ENCODE measurements at places on chromosomes 2 and 18. TPM values are rescaled to one million over a fixed set of nuclear protein-coding genes. Genes with fewer than 3 reads are reported as not detected.

DNA sequence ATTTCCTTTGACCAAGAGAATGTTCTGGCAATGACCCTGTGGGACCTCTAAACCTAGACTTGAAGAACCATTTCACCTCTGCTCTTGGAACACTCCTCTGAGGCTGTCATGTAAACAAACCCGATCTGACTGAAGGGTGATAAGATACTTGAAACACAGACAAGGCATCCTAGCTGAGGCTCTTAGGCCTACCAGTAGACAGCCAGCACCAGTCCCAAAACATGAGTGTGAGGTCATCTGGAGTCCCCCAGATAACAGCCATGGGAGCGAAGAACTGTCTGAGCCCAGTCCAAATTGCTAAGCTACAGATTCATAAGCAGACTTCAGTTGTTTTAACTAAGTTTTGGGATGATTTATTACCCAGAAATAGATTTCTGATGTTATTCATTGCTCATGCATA lies 39.5 kb upstream of the LHCGR start:
- DNase-seq, result no peak

- DNase-seq, result no peak
Observed at GRCh38 chr2:96604104-96604503, 34.0 kb downstream of the KANSL3 start.

GRCh38 chr2:2646433-2647051 lies 315.5 kb upstream of the MYT1L start:
- DNase-seq, result no peak

GRCh38 chr2:72014831-72015230 lies 132.8 kb downstream of the CYP26B1 start:
- no peak for DNase-seq

DUSP19 gene
- total RNA-seq, result 0.90 TPM

EPB41L3 gene
- total RNA-seq, result 63.4 TPM

AQP12B gene
- not detected for total RNA-seq

- no peak for DNase-seq
Observed at GRCh38 chr18:31880186-31880898, 62.6 kb downstream of the TRAPPC8 start.

EHD3 gene
- 8.4 TPM for total RNA-seq

DNA sequence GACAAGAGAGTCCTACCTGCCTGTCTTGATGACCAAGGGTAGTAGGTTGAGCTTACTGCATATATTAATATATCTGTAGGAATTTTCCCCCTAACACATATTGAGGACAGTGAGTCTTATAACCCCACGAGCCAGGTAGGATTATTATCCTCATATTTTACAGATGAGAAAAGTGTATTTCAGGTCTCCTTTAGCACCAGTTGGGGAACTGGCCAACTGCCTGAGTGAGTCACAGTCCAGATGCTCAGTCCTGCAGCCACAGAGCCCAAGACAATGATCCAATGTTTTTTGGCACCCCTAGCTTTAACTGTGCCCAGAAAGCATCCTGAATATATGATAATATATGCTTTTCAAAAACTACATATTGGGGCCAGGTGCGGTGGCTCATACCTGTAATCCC lies 30.8 kb upstream of the GLS start:
- DNase-seq, result no peak

MYO7B gene
- total RNA-seq, result 0.30 TPM

DNA sequence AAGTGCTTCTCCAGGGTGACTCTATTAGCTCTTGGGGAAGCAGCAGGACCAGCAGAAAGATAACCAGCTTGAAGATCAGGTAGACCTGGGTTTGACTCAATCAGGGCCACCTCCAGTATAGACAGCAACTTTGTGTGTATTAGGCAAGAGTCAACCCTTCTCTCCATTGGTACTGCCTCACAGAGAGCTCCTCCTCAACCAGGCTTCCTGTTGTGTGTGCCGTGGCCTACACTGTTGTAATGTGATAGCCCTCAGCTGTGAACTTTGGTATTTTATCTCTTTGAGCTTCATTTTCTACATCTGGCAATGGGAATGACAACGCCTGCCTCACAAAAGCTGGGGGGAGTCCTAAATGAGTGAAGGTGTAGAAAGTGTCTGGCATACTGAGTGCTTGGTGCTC lies 17.0 kb upstream of the MAP3K20 start:
- no peak for DNase-seq

DNA sequence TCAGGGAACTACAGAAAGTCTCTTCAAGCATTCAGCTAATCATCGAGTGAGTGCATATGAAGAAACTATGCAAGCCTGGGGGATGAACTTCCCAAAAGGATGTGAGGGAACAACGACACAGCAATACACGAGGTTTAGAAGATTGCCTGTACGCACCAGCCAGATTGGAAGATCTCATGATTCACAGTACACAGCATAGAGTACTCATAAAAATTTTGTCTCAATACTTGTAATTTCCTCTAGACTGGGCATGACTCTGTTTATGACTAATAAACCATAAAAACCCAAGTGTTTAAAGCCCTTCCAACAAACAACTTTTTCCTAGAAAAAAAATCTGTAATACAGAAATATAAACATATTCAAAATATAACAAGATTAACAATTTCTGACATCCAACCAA lies 279.7 kb downstream of the KCNJ3 start:
- DNase-seq, result no peak

DNA sequence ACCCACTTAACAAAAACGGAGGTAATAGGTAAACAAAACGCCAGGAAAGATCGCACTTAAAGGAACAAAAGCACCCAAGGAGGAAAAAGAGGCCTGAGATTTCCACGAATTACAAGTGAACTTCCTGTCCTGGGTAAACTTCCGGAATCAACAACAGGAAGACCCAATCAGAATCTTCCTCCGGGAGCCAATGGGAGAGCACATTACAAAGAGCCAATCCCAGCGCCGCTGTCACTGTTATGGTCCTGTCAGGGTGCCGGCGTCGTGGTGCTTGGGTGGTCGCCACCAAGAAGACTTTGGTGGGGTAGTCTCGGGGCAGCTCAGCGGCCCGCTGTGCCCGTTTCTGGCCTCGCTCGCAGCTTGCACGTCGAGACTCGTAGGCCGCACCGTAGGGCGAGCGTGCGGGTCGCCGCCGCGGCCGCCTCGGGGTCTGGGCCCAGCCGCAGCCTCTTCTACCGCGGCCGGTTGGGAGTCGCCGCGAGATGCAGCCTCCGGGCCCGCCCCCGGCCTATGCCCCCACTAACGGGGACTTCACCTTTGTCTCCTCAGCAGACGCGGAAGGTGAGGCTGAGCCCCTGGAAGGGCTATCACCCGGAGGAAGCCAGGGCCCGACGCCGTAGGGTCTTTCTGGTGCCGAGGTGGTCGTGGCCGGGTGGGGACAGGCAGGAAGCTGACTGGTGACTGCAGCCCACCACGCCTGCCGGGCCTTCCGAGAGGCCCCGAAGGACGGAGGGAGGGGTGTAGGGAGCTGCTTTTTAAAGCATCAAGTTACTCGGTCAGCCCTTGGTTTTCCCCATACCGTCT lies at the start of gene YIPF4:
YIPF4 (plus strand) TSS at position 231 of the 804 bp plus-strand sequence; CDS start at position 483, 252 bp downstream.
- peak; percentile 98 for DNase-seq

DNA sequence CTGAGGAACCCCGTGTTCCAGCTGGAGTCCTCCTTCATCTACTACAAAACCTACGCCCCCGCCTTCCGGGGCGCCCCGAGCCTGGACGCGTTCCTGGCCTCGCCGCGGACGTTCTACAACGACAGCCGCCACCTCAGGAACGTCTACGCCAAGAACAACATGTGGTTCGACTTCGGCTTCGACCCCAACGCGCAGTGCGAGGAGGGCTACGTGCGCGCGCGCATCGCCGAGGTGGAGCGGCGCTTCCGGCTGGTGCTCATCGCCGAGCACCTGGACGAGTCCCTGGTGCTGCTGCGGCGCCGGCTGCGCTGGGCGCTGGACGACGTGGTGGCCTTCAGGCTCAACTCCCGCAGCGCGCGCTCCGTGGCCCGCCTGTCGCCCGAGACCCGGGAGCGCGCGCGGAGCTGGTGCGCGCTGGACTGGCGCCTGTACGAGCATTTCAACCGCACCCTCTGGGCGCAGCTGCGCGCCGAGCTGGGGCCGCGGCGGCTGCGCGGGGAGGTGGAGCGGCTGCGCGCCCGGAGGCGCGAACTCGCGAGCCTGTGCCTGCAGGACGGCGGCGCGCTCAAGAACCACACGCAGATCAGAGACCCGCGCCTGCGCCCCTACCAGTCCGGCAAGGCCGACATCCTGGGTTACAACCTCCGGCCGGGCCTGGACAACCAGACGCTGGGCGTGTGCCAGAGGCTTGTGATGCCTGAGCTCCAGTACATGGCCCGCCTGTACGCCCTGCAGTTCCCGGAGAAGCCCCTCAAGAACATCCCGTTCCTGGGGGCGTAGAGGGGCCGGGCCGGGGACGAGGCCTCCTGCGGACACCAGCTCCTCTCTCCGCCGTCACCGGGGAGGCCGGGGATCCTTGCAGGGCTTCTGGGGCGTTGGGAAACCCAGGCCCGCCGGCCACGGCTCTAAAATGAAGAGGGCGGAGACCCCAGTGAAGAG lies 5.3 kb upstream of the NEU4 start:
- DNase-seq, result no peak
